ENCODE measurements at places on chromosomes 12 and 14.

DNA sequence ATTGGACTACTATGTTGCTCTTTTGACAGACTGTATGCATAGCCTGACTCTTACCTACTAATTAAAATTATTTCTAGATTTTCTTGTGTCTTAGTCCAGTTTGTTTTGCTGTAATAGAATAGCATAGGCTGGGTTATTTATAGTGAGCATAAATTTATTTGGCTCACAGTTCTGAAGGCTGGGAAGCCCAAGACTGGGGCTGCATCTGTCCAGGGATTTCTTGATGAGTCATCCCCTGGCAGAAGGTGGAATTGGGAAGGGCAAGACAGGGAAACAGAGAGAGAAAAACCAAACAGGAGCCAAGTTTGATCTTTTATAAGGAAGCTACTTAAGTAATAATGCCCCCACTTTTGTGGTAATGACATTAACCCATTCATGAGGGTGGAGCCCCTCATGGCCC is 759.2 kb upstream of the LRFN5 start:
- no peak for DNase-seq

GRCh38 chr14:29627137-29627536 is 300.5 kb downstream of the PRKD1 start:
- no peak for DNase-seq

GRCh38 chr14:85387181-85387580 is 142.8 kb upstream of the FLRT2 start:
- DNase-seq = no peak

- DNase-seq = no peak
Measured at GRCh38 chr12:120879102-120879501, 25.1 kb downstream of the SPPL3 start.

GRCh38 chr12:100567945-100568344 is 5.5 kb upstream of the GAS2L3 start:
- no peak for DNase-seq

- DNase-seq = no peak
Measured at GRCh38 chr14:71114565-71114964, 207.3 kb downstream of the PCNX1 start.

DNA sequence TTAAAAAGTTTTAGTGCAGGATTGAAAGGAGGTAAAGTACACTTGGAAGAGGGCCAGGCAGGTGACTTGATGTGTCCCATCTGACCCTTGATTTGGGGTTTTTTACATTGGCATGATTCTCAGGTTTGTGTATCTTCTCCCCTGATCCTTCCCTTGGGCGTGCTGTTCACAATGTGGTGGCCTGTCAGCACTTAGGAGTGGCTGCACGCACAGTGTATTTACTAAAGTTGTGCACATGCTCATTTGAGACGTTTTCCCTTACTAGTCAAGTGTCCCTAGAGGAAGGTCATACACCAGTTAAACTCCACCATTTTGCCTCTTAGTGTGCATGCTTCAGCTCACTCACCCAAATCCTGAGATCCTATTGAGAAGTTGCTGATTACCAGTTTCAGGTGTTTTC is 145.7 kb upstream of the PLEKHA5 start:
- DNase-seq = no peak

GRCh38 chr12:40012711-40013110 is 93.2 kb downstream of the SLC2A13 start:
- DNase-seq = no peak

GRCh38 chr12:132194056-132194455 is 49.8 kb downstream of the NOC4L start:
- no peak for DNase-seq

DNA sequence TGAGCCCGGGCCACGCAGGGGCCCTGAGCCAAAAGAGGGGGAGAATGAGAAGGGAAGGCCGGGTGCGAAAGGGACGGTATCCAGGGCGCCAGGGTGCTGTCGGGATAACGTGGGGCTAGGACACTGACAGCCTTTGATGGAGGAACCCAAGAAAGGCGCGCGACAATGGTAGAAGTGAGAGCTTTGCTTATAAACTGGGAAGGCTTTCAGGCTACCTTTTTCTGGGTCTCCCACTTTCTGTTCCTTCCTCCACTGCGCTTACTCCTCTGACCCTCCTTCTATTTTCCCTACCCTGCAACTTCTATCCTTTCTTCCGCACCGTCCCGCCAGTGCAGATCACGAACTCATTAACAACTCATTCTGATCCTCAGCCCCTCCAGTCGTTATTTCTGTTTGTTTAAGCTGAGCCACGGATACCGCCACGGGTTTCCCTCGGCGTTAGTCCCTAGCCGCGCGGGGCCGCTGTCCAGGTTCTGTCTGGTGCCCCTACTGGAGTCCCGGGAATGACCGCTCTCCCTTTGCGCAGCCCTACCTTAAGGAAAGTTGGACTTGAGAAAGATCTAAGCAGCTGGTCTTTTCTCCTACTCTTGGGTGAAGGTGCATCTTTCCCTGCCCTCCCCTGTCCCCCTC is 3.0 kb downstream of the SSTR1 start:
- DNase-seq = no peak

- no peak for DNase-seq
Measured at GRCh38 chr12:109998241-109998903, 858 bp upstream of the ANKRD13A start.

DNA sequence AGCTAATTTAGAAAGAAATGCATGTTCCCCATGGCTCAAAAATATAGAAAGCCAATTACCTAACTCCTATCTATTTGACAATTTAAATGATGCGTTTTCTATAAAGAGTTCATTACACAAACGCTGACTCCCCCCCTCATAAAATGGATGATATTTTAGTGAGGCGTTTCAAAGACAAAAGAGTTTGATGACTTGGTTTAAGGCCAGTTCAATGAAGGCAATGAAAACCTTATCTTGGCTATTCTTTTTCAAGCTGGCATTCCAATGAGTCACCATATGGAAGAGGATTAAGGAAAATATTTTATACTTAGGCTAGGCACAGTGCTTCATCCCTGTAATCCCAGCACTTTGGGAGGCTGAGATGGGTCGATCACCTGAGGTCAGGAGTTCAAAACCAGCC is 62.7 kb downstream of the HMGA2 start:
- no peak for DNase-seq

All from iPS DF 19.7 (cell line).